MG63 (cell line): ENCODE measurements at places on chromosomes 3 and 15. TPM values are rescaled to one million over a fixed set of nuclear protein-coding genes. Genes with fewer than 3 reads are reported as not detected.

MBD4 gene
- 17.2 and 26.5 TPM in 2 replicates for total RNA-seq

OR5K2 gene
- total RNA-seq, result not detected in 2 replicates

COLQ gene
- not detected in 2 replicates for total RNA-seq

ECE2 gene
- not detected in 2 replicates for total RNA-seq

GOLGA8G gene
- total RNA-seq, result not detected in 2 replicates

FEZF2 gene
- not detected in 2 replicates for total RNA-seq

COL6A5 gene
- total RNA-seq, result not detected in 2 replicates

FGD5 gene
- 0.40 TPM in 1 of 2 replicates, not detected in the other for total RNA-seq

ACTC1 gene
- total RNA-seq, result not detected in 2 replicates

PDE8A gene
- 7.9 and 12.5 TPM in 2 replicates for total RNA-seq

GP5 gene
- not detected in 2 replicates for total RNA-seq

DUOX1 gene
- not detected in 2 replicates for total RNA-seq

CAND2 gene
- total RNA-seq, result 0.23 TPM in 1 of 2 replicates, not detected in the other

HMG20A gene
- total RNA-seq, result 6.2 and 6.8 TPM in 2 replicates

AGTR1 gene
- total RNA-seq, result not detected in 2 replicates

RBPMS2 gene
- total RNA-seq, result not detected in 2 replicates

P3H2 gene
- 233 and 357 TPM in 2 replicates for total RNA-seq

ARL14 gene
- not detected in 2 replicates for total RNA-seq

KIF15 gene
- total RNA-seq, result 14.1 and 18.1 TPM in 2 replicates

GPR171 gene
- not detected in 2 replicates for total RNA-seq

SELENOS gene
- 131 and 133 TPM in 2 replicates for total RNA-seq

SAMD7 gene
- total RNA-seq, result not detected in 2 replicates

KCNAB1 gene
- total RNA-seq, result not detected in 2 replicates

RGMA gene
- 0.47 TPM in 1 of 2 replicates, not detected in the other for total RNA-seq

CKMT1B gene
- total RNA-seq, result not detected in 2 replicates

CD200R1 gene
- 0.36 and 0.67 TPM in 2 replicates for total RNA-seq

CPNE4 gene
- not detected in 2 replicates for total RNA-seq

SEMA5B gene
- total RNA-seq, result not detected in 2 replicates

B3GALNT1 gene
- total RNA-seq, result 36.9 and 70.2 TPM in 2 replicates

CFAP20DC gene
- total RNA-seq, result 1.3 and 5.8 TPM in 2 replicates

SI gene
- total RNA-seq, result not detected in 2 replicates

CYP1A1 gene
- 11.6 and 15.7 TPM in 2 replicates for total RNA-seq

HTR3E gene
- not detected in 2 replicates for total RNA-seq

AGBL1 gene
- not detected in 2 replicates for total RNA-seq

SNTN gene
- not detected in 2 replicates for total RNA-seq

SGO1 gene
- 4.4 and 10.6 TPM in 2 replicates for total RNA-seq

VWA5B2 gene
- not detected in 2 replicates for total RNA-seq

KLHL40 gene
- not detected in 2 replicates for total RNA-seq

CCDC12 gene
- 12.0 and 13.7 TPM in 2 replicates for total RNA-seq

FBLN2 gene
- 33.6 and 59.9 TPM in 2 replicates for total RNA-seq

CSTA gene
- total RNA-seq, result 1.7 TPM in 1 of 2 replicates, not detected in the other

GPR149 gene
- not detected in 2 replicates for total RNA-seq

GPR62 gene
- not detected in 2 replicates for total RNA-seq

OSBPL10 gene
- total RNA-seq, result 2.5 and 3.7 TPM in 2 replicates

TMEM212 gene
- not detected in 2 replicates for total RNA-seq

SV2B gene
- total RNA-seq, result not detected in 2 replicates

ITPKA gene
- total RNA-seq, result 1.4 and 1.6 TPM in 2 replicates

AMOTL2 gene
- 172 and 180 TPM in 2 replicates for total RNA-seq

SKIL gene
- 26.8 and 27.5 TPM in 2 replicates for total RNA-seq
